ENCODE measurements at places on chromosomes 3 and 15.

GRCh38 chr3:136543385-136543784 is 208.8 kb downstream of the STAG1 start:
- DNase-seq: peak; percentile 78

DNA sequence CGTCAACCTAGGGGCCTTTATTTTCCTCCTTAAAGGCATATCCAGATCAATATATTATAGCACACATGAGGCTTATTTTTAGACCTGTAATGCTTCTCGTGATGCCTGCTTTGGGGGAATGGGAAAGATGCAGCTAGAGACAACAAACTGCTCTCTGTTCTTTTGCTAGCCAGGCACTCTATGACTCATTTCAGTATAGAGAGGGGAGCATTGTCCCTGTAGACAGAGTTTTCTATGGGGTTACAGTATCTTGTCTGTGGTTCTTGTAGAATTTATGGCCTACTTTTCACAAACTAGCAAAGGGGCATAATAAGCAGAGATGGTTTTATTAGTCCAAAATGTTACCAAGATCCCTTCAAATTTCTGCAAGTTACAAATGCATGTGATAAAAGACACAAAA is 305.6 kb downstream of the LSAMP start:
- DNase-seq: no peak

- DNase-seq: peak; percentile 83
These were observed 549.4 kb upstream of the MDFIC2 start for GRCh38 chr3:70861855-70862254.

DNA sequence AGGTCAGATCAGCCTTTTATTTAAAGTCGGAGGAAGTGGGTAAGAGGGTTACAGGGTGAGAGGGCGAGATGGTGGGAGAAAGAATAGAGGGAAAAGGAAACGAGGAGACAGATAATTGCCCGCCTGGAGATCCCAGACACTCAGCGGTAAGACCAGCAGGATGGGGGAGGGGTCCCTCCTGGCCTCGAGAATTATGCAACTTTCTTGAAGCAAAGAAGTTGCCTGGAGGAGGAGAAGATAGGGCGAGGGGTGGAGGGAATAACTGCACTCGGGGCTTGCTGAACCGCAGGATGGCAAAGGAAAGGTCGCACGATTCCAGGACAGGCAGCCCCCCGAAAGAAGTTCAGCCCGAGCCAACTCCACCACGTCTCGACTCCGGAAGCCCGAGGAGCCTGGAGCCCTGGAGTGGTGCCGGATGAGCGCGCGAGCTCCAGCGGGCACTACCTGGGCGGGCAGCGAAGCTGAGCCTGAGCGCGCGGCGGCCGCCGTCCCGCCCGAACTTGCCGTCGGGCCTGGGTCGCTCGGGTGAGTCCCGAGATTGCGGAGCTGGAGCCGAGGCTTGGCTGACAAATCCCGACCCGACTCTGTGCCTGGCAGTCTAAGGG is 402 bp downstream of the WWTR1 start:
- DNase-seq: peak; percentile 75

DNA sequence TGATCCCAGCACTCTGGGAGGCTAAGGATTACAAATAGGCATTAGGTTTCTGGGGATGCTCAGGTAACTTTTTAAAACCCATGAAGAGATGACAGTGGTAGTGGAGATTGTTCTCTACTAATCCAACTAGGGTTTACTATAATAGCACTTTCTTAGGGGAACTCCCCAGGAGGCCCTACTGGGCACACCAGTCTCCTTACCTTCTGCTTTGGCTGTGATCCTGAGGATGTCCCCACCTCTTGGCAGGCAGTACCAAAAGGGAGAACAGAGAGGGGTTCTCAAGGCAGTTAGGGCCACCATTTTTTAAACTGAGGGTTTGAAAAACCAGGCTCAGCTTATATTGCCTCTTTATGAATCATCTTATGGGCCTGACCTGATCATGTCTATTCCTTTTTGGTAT is 15.0 kb upstream of the FBXL22 start:
- no peak for DNase-seq

- no peak for DNase-seq
These were observed 130.0 kb upstream of the BNIP2 start for GRCh38 chr15:59819092-59819491.

DNA sequence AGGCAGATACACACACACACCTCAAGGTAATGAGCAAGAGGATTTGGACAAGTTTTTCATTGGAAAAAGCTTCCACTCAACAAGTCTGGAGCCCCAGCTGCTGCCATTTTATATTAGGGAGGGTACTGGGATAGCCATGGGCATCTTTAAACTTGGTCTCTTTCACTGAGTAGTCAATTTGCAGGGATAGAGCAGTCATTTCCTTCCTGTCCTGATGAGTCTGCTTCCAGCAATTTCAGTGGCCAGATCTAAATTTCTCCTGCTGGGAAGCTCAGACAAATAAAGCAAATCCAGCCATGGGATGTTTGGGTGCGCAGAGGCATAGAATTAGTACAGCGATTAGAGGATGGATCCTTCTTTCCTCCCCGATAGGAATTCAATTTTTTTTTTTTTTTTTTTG is 874 bp upstream of the ERC2 start:
- DNase-seq: peak; percentile 7

- no peak for DNase-seq
These were observed 23.6 kb downstream of the GABRA5 start for GRCh38 chr15:26890451-26890850.

- DNase-seq: no peak
These were observed 56.2 kb upstream of the SPATA12 start for GRCh38 chr3:57004229-57004628.

GRCh38 chr3:33855884-33856546 is 57.6 kb downstream of the PDCD6IP start:
- DNase-seq: peak; percentile 62

- DNase-seq: peak; percentile 6
These were observed 87.1 kb upstream of the PLSCR5 start for GRCh38 chr3:146692254-146692653.

DNA sequence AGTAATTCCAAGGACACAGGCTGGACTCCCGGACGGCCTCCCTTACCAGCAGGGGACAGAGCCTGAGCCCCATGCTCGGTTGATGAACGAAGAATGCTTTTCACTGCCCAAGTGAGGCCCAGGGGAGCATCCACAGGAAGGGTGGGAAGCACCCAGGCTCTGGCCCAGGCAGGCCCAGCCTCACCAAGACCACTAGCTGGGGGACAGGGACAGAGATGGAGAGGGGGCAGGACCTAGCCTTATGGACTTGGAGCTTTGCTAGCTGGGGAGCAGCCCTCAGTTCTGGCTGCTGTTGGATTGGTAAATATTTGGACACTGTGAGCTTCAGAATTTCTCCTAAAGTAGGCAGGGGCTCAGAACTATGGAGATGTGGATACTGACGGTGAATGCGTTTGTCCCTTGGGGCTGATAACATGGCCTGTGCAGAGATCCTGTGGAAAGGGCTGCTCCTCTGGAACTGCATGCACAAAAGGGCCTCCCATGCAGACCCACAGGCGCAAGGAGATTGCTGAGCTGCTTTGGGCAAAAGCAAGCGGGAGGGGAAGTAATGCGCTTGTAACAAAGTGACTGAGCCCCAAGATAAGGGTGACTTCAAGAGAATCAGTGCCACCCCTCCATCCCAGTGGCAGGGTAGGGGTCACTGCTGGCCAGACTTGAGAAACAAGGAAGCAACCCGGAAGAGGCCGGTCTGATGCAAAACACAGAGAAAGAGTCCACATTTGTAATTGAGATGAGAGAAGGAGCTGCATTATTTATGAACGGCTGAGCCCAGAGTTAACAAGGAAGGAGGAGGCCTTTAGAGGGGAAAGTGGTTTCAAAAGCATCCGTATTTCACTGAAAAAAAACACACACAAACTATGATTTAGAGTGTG is 70.1 kb upstream of the MEF2A start:
- no peak for DNase-seq

DNA sequence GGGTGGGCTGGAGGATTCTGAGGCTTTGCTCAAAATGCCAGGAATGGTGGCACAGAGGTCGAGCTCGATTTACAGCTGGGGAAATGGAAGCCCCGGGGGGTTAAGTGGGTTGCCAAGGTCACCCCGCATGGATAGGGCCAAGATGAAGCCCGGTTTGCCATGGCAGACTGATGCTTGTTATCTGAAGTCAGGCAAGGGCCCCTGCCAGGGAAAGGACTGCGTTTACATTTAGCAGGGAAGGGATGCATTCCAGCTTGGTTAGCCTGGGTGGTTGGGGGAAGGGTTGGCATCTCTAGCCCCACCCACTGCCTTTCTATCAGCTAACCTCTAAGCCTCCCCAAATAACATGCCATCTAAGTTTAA is 79.0 kb downstream of the RPLP1 start:
- no peak for DNase-seq

DNA sequence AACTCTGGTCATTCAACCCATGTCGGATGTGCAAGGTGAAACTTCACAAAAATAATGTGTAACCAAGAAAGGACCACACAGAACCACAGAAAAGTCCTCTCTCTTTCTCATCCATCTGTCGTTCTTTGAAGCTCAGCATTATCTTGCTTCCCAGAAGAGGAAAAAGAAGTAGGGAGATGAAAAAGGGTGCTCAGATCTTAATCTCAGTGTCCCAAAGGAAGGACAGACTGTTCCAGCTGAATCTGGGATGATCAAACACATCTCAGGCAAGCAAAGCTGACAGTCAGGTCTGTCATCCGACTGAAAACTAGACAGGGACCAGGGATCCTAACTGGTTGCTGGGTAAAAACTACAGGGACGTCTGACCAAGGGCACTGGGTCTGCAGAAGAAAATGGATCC is 16.2 kb downstream of the ARHGEF3 start:
- DNase-seq: no peak

DNA sequence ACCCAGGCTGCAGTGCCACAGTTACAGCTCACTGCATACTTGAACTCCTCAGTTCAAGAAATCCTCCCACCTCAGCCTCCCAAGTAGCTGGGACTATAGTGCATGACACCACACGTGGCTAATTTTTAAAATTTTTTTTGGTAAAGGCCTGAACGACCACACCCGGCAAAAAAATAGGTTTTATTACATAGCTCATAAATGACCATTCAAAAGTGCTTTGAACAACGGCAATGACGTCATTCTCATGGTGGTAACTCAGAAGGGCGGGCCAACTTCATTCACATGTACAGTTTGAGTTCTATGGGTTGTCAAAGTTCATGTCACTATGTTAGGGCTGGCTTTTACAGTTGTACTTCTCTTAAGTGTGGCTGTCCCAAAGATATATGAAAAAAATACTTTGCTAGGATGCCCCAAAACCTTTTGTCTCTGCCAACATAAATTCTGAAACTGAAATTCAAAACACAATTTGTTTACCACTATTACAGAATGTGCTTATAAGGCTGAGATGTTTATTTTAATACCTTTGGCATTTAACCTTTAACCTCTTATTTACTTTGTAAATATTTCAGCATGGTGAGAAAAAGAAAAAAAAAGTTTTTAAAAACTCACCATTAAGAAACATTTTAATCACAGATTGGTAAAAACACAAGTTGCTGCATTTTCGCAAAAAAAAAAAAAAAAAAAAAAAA is 6.2 kb downstream of the MYO1E start:
- no peak for DNase-seq

DNA sequence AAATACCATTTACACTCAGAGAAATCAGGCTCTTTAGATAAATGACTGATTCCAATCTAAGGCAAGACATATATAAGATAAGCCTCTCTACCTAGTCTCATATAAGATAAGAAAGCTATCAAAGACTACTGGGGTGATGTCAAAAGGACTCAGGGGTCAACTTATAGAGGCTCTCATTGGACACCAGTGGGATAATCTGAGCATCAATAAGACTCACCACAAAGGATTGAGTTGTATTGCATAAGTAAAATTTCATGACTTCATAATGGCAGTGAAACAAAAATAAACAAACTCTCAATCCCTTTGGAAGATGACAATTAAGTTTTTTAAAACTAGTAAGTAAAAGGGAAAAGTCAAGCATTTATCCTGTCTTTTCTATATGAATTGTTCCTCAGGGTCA is 317.8 kb downstream of the SHQ1 start:
- peak; percentile 24 for DNase-seq

DNA sequence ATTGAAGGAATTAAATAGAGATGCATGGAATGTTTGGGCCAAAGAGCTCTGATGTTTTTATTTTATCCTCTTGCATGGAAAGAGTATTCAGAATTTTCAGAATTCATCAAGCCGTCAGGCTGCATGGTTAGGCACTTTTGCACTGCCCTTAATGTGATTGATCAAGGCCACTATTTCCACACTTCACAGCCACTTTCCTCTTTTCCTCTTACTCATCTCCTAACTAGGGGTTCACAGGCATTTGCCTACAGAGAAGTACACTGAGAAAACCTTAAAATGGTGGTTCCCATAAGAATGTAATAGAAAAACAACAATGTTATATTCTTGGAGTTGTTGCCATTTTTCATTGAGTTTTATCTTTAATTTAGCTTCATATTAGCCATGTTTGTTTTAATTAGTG is 10.9 kb downstream of the SLC35A5 start:
- no peak for DNase-seq

- no peak for DNase-seq
These were observed 232.8 kb upstream of the MRPL3 start for GRCh38 chr3:131735544-131735943.

DNA sequence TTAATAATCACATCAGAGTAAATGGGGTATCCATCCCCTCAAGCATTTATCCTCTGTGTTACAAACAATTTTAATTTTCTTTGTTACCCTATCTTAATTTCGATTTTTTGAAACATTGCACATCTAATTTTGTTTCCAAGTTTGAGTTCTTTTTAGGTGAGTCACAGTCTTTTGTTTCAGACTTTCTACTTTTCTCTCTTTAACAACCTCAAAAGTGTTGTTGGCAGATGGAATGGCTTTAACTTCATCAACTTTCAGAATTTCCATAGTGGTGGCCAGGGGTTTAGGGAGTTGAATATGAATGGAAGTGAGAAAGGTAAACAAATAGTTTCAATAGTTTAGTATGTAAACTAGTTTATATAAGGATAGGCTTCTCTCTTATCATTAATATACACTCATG is 223.0 kb upstream of the MLF1 start:
- peak; percentile 35 for DNase-seq

DNA sequence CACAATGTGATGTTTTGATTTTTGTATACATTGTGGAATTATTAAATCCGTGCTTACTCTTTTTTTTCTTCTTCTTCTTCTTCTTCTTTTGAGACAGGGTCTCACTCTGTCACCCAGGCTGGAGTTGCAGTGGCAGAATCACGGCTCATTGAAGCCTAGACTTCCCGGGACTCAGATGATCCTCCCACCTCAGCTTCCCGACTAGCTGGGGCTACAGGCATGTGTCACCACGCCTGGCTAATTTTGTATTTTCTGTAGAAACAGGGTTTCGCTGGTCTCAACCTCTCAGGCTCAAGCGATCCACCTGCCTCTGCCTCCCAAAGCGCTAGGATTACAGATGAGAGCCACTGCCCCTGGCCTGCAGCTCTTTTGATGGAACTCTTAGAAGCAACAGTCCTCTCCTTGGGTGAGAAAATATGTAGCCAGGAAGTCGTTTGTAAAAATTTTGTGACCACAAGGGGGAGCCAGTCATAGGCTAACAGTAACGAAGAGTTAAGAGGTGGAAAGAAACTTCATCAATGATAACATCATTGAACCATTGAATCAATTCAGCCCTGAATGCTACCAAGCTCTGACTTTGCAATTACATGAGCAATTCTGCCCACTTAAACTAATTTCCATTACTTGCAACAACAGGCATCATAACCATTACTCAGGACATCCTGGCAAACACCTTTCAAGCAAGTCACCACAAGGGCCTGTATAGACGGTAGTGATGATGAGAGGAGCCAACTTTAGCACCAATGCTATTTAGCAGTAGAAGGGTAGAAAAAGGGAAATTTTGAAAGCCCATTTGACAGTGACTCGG is 16.7 kb upstream of the CMTM7 start:
- peak; percentile 72 for DNase-seq

- no peak for DNase-seq
These were observed 42.5 kb upstream of the MME start for GRCh38 chr3:155037508-155038202.
